Heart right ventricle (tissue), 16 donors: ENCODE measurements at places on chromosomes 1 and 21. TPM values are rescaled to one million over a fixed set of nuclear protein-coding genes. Genes with fewer than 3 reads are reported as not detected.

DNA sequence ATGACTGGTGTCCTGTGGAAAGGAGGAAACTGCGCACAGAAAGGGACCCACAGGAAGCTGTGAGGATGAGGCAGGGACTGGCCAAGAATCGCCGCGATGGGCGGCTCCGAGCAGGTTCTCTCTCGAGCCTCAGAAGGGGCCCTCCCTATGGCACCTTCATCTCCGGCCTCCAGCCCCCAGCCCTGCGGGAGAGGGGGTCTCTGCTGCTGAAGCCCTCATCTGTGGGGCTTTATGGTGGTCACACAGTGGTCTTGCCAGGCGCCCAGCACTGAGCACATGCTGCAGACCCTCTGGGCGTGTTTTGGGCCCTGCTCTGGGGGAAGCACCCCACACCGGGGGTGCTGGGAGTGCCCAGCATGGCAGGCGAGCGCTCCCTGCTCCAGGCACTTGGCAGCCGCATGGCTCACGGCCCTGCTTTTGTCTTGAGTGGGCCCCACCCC is 86.6 kb upstream of the ACTRT2 start:
- DNase-seq: no peak

HEYL gene
- 27.5 TPM for total RNA-seq

C1QTNF12 gene
- 0.42 TPM for total RNA-seq

DNA sequence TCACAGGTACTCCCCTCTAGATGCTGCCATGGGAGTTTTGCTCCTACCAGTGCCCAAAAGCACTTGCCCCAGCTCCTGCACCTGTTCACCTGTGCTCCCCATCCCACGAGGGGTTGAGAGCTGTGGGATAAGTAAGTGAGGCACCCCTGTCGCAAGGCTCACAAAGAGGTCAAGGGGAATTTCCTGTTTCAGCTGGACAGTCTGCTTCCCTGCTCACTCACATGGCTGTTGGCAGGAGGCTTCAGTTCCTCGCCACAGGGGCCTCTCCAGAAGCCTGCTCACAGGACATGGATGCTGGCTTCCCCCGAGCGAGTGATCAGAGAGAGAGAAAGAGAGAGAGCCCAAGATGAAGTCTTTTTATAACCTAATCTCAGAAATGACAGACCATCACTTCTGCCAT is 8.7 kb upstream of the NCMAP start:
- DNase-seq: no peak

DNA sequence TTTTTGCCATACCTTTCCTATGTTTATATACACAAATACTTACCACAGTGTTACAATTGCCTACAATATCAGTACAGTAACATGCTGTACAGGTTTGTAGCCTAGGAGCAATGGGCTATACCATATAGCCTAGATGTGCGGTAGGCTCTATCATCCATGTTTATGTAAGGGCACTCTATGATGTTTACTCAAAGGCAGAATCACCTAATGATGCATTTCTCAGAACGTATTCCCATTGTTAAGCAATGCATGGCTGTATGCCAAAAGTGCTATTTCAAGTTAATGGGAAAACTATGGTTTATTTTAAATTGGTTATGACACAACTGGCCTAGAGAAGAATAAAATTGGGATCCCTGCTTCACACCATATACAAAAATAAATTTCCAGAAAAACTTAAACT is 36.9 kb upstream of the DISP1 start:
- DNase-seq: no peak
